Stimulated activated CD4-positive, alpha-beta T cell treated with anti-CD3 and anti-CD28 coated beads, Interleukin-1b, Interleukin-23, amount 100 ng/mL, for 1 hour (primary cell): ENCODE measurements at places on chromosomes 3 and 15.

DNA sequence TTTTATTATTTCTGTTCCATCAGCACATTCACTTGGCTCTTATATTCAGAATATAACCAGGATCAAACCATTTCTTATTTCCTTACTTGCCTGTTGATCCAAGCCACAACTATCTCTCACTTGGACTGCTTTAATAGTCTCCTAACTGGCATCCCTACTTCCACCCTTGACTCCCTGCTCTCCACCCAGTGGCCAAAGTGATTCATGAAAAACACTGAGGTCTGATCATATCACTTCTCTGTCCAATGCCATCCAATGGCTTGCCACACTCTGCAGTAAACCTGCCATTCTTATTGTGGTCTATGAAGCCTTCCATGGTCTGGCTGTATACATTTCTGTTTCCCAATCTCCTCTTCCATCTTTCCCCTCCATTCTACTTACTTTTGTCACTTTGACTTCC, 576.1 kb downstream of the PDCD6IP start:
- DNase-seq, result no peak

GRCh38 chr3:124163689-124164088, 171.8 kb upstream of the ROPN1 start:
- no peak for DNase-seq

DNA sequence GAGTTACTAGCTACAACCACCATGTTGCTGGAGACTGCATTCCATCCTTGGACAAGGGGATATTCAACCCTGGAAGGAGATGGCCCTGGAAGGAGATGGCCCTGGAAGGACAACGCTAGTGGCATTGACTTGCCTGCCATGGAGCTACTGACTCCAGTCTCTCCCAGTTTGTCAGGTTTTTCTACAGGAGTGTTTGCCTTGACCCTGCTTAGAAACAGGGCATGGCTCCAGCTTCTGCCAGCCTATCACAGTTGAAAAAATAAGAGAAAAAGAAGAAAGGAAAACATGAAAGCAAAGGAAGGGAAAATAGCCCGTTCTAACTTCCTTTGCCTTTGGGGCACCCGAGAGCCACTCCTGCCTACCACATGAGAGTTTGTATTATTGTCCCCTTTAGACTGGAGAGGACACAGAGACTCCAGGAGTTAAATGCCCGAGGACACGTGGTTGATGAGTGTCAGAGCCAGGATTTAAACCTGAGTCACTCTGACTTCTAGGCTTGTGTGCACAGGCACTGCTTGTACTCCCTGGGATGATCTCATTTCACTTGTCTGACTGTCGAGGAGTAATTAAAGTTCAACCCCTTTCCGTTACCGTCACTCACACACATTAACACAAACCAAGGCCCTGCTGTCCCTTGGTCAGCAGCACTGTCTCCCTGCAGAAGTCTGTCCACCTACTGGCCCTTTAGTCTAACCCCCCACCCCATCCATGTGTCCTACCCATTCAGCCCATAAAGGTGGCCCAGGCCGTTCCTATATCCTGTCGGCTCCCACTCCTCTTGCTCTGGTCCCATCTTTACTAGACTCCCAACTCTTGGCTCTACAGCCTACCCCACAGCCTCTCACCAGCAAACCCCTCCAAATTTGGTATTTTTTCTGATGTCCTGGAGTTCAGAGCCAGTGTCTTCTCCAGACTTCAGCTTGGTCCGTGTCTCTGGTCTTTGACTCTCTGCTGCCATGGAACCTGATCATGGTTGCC, 46.1 kb downstream of the C2CD4A start:
- DNase-seq, result no peak

DNA sequence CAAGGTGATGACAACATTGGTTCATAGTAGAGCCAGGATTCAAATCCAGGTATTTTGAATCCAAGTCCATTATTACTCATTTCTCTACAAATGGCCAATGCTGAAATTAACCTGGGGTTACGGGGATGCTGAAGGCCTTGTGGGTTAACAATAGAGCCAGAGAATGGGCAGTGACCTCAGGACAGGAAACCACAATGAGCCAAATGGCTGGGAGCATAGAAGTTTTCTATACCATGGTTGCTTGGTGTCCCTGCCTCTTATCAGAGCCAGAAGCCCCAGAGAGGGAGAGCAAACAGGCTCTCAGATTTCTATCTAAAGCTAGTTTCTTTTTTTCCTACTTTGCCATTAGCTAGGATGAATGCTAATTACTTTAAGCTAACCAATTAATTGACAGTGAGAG, 82.3 kb downstream of the TNIK start:
- DNase-seq, result no peak

DNA sequence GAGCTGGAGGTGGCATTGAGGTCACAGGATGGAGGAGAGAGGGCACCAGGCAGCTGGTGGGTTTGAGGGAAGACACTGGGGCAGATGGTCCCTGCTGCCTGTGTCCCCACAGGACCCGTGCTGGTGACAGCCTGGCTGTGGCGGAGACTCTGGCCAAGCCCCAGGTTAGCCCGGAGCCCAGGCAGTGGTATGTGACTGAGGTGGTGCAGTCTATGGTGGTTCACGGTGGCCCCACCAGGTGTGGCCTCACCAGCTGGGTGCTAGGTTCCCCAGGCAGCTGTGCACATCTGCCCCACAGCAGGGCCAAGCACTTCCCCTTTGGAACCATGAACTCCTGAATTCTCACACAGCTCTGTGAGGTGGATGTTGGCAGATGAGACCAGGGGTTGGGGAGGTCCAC, 15.4 kb downstream of the PLXNA1 start:
- no peak for DNase-seq

GRCh38 chr3:62433396-62433795, 60.0 kb upstream of the FEZF2 start:
- DNase-seq, result no peak
